ENCODE measurements at places on chromosomes 3 and 15. TPM values are rescaled to one million over a fixed set of nuclear protein-coding genes. Genes with fewer than 3 reads are reported as not detected.

Gene DYNLT2B
- 1.9 TPM for total RNA-seq

Gene GALNT15
- total RNA-seq: 7.0 TPM

Gene PSTPIP1
- 2.4 TPM for total RNA-seq

Gene IGSF10
- 1.9 TPM for total RNA-seq

Gene TRNT1
- total RNA-seq: 12.6 TPM

Gene TIMP4
- 15.0 TPM for total RNA-seq

Gene CAMP
- total RNA-seq: not detected

Gene MESP1
- total RNA-seq: 8.4 TPM

Gene MKRN2OS
- total RNA-seq: not detected

Gene CCR3
- not detected for total RNA-seq

Gene NDN
- total RNA-seq: 35.5 TPM

Gene TRH
- not detected for total RNA-seq

Gene PRR20G
- not detected for total RNA-seq

Gene USP19
- total RNA-seq: 64.6 TPM

Gene WDR93
- not detected for total RNA-seq

Gene DAZL
- not detected for total RNA-seq

Gene CHRNB4
- total RNA-seq: not detected

Gene GOLGA6L6
- total RNA-seq: not detected

Gene CYP11A1
- total RNA-seq: 0.55 TPM

Gene SMARCC1
- 27.0 TPM for total RNA-seq

Gene INSYN1
- 168 TPM for total RNA-seq

Gene ZNF80
- total RNA-seq: not detected

Gene BMF
- 3.2 TPM for total RNA-seq

Gene POPDC2
- total RNA-seq: 586 TPM

Gene FGF12
- total RNA-seq: 450 TPM

Gene STRIT1
- 0.79 TPM for total RNA-seq

Gene MKRN3
- total RNA-seq: 0.72 TPM

Gene GOLGA8O
- total RNA-seq: 2.0 TPM

Gene EFCAB12
- not detected for total RNA-seq

Gene RGMA
- total RNA-seq: 27.0 TPM

Gene COL6A5
- not detected for total RNA-seq

All from left ventricle myocardium superior (tissue), 1 donor.